Natural killer cell treated with Interleukin-12 subunit alpha and Interleukin-12 subunit beta and Interleukin-15 and Interleukin-18, amount 100 ng/mL, for 72 hours (primary cell): ENCODE measurements at places on chromosomes 5 and 9. TPM values are rescaled to one million over a fixed set of nuclear protein-coding genes. Genes with fewer than 3 reads are reported as not detected.

The ADAMTS16 gene
- not detected for total RNA-seq

The FAM151B gene
- not detected for total RNA-seq

DNA sequence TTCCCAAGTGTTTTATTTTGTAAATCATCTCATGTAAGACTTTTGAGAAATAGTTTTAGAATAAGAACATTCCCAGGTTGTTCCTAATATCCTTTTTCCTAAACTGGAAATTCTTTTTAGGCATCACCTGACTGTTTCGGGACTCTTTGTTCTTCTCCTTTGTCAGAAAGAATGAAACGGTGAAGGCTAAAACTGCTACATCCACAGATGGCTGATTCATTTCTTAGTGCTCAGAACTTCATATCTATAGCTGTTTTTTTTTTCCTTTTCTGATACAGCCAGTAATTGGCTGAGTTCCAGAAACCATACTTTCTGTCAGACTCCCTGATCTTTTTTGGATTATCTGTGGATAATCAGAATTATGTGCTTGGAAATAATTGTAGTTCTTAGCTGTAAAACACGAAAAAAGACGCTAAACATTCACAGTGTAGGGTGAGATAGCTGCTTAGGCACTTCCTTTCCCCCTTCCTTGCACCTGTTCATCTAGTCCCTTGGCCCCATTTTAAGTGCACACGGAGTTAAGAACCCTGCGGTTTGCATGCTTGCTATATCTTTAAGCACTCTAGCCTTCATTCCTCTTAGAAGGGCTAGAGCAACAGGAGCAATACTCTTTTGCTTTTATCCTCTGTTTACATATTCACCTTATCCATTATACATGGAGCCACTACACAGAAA, 283.9 kb downstream of the PJA2 start:
- no peak for DNase-seq

The OCLN gene
- 0.48 TPM for total RNA-seq

DNA sequence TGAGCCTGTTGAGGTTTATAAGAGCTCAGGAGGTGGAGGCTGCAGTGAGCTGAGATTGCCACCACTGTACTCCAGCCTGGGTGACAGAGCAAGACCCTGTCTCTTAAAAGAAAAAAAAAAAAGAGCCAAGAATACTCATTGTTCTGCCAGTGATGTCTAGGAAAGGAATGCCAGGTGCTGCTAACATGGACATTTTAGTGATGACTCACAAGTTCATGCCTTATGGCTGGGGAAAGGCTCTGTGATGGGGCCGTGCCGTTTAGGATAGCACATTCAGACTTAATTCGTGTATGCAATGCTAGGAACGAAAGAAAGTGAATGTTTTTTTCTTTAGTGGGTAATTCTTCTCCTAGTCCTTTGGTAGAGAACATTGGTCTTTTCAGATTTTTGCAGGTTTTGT, 134.2 kb downstream of the ARHGAP26 start:
- DNase-seq, result no peak

GRCh38 chr9:96217754-96218693, 84.0 kb downstream of the HSD17B3 start:
- peak; percentile 75 for DNase-seq

DNA sequence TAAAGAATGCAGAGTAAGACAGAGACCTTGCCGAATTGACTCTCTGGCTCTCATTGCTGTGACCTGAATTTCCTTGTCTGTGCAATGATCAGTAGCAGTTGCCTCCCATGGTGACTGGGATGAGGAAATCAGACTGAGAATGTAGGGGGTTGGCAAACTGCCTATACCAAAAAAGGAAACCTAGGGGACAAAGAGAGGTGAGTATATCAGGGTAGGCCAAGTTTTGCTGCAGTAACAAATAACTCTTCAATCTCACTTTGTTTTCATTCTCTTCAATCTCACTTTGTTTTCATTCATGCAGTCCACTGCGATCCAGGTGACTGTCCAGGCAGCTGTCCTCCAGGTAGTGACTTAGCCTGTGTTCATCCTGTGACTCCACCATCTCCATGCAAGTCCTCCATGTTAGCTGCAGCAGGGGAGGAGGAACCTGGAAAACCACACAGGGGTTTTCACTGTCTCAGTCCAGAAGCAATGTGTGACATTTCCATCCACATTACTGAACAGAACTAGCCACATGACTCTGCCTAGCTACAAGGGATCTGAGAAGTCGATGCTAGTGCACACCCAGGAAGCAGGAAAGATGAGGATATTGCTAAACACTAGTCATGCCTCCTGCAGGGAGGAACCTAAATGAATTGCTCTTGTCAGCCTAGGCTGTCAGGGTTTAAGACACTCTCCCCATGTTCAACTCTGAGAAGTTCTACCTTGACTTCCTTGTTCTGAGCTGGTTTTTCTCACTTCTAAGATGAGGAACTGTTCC, 26.0 kb downstream of the TMEM174 start:
- no peak for DNase-seq

GRCh38 chr9:95003689-95004410, 277.4 kb downstream of the AOPEP start:
- DNase-seq, result no peak

DNA sequence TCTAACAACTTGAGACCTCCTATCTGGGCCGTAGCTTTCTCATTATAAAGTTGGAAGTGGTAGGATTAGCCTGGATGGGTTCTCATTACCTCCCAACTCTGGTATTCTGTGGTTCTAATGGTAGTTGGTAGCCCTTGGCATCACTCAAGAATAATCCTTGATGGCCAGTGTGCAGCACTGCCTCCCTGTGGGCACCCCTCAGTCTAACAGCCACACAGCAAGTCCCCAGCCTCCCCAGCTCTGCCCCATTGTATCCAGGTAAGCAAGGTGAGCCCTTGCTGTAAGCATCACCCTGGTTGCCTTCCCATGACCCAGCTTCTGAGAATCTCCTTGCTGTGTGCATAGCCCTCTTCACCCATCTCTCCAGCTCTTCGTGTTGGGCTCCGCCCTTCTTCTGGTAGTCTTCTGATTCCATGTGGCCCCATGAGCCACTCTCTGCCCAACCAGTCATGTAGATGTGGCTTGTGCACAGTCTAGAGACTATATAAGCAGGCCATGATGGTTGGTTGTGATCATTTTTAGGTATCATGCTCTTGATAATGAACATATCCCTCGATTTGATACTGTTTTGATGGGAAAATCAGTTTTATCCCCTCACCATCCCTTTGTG, 57.6 kb upstream of the GRHPR start:
- no peak for DNase-seq

GRCh38 chr9:112848316-112849151, 42.1 kb downstream of the SLC46A2 start:
- no peak for DNase-seq

The FOXD4L4 gene
- total RNA-seq, result not detected
